ENCODE measurements at places on chromosomes 13 and 19. TPM values are rescaled to one million over a fixed set of nuclear protein-coding genes. Genes with fewer than 3 reads are reported as not detected.

The LRG1 gene
- total RNA-seq: 12.0 TPM

The GRAMD1A gene
- total RNA-seq: 14.7 TPM

The MRPL57 gene
- total RNA-seq: 36.7 TPM

The ADAT3 gene
- total RNA-seq: 2.0 TPM

The LHB gene
- total RNA-seq: not detected

The PSG3 gene
- not detected for total RNA-seq

The MISP gene
- 1.3 TPM for total RNA-seq

The GYS1 gene
- total RNA-seq: 16.4 TPM

The MEGF8 gene
- 3.9 TPM for total RNA-seq

The ZNF135 gene
- total RNA-seq: not detected

The RGCC gene
- total RNA-seq: 0.20 TPM

The C5AR1 gene
- not detected for total RNA-seq

The CASP14 gene
- total RNA-seq: not detected

The ZNF723 gene
- not detected for total RNA-seq

The IRS2 gene
- not detected for total RNA-seq

The KIR2DL3 gene
- not detected for total RNA-seq

The CCDC122 gene
- total RNA-seq: 5.1 TPM

The ZNF99 gene
- not detected for total RNA-seq

The BSPH1 gene
- not detected for total RNA-seq

The TICAM1 gene
- 0.95 TPM for total RNA-seq

The ZNF568 gene
- total RNA-seq: 1.00 TPM

The URAD gene
- not detected for total RNA-seq

The KCNRG gene
- total RNA-seq: 1.0 TPM

The SOX1 gene
- not detected for total RNA-seq

The ZNF358 gene
- total RNA-seq: 6.4 TPM

The C1QTNF9 gene
- total RNA-seq: not detected

The DENND1C gene
- not detected for total RNA-seq

The CEACAM4 gene
- not detected for total RNA-seq

The SLC7A1 gene
- 14.5 TPM for total RNA-seq

The ZSCAN4 gene
- 0.56 TPM for total RNA-seq

The MYO1F gene
- total RNA-seq: 0.13 TPM

The EDNRB gene
- total RNA-seq: not detected

The FAM216B gene
- not detected for total RNA-seq

The SMIM44 gene
- not detected for total RNA-seq

The OR7C1 gene
- not detected for total RNA-seq

The KIR3DL1 gene
- total RNA-seq: not detected

The SERPINE3 gene
- total RNA-seq: not detected

The KLF1 gene
- not detected for total RNA-seq

The SCGB2B2 gene
- not detected for total RNA-seq

The TMEM86B gene
- 9.6 TPM for total RNA-seq

The NLRP9 gene
- not detected for total RNA-seq

The CRLF1 gene
- 105 TPM for total RNA-seq

The ZNF729 gene
- total RNA-seq: not detected

The EBI3 gene
- not detected for total RNA-seq

The ZNF737 gene
- 5.0 TPM for total RNA-seq

The RFPL4A gene
- total RNA-seq: not detected

The PSG4 gene
- not detected for total RNA-seq

Data from HepG2 (cell line).